ENCODE measurements at places on chromosomes 4 and X.
A peak's percentile ranks its signal among the peaks of the same experiment; 100 is the strongest.

DNA sequence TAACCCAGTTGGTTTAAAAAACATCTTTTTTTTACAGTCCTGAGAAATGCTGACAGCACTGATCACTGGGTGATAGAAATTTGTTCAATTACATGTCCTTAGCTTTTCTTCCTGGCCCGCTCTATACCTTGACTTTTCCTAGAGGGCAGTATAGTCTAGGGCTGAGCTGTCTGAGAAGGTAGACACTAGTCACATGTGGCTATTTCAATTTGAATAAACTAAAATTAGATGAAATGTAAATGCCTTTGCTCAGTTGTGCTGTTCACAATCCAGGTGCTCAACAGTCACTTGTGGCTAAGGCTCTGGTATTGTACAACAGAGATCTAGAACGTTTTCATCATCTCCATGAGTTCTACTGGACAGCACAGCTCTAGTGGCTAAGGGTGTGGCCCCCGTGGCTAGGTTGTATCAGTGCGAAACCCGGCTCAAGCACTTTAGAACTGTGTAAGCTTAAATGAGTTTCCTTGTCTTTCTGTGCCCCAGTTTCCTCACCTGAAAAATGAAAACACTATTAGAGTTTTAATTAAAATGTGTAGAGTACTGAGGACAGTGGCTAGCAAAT is 111.6 kb upstream of the WDR17 start:
- DNase-seq = no peak

DNA sequence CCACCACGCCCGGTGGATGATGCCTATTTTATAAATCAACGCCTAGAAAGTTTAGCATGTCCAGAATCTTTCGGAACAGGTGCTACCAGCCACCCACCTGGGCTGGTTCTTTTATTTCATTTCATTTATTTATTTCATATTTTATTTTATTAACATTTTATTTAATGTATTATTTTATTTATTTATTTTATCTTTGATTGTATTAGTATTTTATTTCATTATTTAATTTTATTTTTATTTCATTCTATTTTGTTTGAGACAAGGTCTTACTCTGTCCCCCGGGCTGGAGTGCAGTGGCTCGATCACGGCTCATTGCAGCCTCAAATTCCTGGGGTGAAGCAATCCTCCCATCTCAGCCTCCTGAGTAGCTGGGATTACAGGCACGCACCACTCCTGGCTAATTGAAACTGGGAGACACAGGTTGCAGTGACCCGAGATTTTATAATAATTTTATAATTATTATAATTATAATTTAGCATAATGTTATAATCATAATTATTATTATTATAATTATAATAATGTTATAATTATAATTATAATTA is 187.2 kb downstream of the SHOX start:
- DNase-seq = no peak

DNA sequence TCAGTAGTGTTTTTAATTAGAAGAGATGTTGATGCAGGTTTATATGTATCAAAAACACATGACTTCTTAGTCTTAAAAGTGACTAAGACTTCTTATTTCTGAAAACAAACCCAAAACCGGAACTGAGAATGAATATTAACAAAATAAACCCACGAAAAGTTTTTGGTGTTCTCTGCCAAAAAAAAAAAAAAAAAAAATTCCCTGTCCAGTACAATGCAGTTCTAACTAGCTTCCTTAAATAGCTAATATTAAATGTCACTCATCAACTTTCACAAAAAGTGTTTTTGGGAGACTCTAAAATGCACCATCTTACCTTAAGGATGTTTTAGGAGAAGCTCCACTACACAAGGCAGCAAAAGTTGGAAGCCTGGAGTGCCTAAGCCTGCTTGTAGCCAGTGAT is 2.0 kb downstream of the ANKRD37 start:
- DNase-seq = no peak

GRCh38 chr4:142959173-142959572 is 113.1 kb upstream of the INPP4B start:
- no peak for DNase-seq

DNA sequence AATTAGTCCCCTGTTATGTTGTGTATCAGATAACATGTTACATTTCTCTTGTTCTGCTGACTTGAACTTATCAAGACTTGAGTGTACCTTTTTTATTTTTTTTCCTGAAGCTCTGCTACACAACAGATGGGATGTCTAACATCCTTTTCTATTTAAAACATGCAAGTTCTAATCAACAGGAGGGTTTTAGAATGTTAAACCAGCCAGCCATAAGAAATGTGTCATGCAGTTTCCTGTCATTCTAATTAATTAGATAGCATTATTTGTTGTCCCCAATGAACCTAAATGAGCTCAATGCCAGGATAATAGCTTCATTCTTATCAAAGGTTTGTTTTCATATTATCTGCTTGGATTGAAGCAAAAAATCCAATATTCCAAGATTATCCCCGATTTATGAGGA is 958.2 kb downstream of the PCDH7 start:
- no peak for DNase-seq

DNA sequence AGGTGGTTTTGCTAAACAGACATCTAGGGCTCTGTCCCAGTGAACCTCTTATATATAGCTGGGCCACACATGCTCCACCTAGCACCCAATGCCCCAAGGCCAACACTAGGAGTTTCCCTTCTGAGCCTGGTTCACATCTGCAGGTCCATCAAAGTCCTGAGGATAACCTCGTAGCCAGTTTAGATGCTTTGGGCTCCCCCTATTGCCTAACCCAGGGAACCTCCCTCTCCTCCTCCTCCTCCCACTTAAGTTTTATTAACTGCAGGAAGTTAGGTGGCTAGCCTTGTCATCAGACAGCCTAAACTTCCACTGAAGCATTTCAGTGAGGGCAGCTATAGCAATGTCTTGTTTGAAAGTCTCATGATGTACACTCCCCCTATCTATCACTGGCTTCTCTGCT is 88.0 kb downstream of the GUCY2F start:
- DNase-seq = no peak

DNA sequence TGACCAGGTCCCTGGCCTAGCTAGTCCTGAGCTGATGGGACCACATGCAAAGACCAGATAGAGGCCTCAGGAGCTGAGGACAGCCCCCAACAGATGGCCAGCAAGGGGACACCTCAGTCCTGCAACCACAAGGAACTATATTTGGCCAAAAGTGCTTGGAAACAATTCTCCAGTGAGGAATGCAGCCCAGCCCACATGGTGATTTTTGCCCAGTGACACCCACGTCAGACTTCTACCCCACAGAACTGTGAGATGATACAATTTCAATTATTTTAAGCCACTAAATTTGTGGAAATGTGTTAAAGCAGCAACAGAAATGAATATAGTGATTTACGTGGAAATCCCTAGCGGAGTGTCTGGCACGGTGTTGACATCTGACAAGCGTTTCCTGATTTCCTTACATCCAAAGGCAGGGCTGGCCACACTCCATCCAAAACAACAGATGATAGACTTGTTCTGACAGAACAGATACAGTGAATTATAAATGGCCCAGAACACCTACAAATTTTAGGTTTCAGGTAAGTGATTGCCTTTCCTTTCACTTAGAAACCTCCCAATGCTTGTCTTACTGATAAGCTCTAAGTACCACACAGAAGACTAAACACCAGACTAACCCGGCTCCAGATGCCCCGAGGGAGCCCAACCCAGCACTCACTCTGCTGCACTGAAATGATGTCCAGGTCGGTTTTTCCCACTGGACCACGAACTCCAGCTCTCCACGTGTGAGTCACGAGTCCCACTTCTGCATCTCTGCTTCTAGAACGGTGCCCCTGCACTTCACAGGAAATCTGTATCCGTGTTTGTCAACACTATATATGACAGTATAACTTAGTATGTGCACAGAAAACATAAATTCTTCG is 5.8 kb downstream of the AFAP1 start:
- no peak for DNase-seq

DNA sequence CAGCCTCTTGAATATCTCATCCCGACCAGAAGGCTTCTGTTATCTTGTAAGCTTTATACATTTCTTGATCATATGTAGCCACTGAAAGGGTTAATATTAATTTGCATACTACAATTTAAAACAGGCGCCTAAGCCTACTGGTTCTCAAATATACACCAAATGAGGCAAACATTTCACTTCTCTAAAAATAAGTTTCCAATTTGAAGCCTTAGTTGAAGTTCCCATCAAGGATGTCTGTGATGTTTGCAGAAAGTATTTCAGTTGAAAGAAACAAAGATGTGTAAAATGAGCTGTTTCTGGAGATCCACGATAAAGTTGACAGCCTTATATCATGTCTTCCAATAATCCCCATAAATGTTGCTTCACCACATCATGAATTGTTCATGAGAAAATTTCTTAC is 70.6 kb downstream of the KIT start:
- no peak for DNase-seq

GRCh38 chr4:53703267-53703655 is 112.0 kb upstream of the LNX1 start:
- peak; percentile 69 for DNase-seq

GRCh38 chr4:147707892-147708672 is 23.8 kb upstream of the ARHGAP10 start:
- DNase-seq = peak; percentile 7

DNA sequence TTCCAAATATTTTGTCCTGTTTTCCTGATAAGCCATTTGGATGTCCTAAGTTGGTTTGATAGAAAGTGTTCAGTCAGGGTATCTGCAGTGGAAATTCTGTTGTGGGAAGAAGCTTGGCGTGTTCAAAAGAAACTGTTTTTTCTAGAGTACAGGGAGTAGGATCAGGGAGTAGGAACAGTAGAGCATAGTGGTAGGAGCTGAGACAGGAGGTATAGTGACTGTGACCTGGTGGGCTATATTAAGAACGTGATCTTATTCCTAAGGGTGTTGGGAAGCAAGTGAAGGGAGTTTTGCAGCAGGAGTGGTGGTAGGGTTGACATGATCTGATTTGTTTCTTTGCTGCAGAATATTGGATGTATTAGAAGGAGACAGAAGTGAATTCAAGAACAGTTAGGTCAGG is 348.2 kb downstream of the BMPR1B start:
- no peak for DNase-seq

- peak; percentile 45 for DNase-seq
These were observed 39.9 kb downstream of the DCX start for GRCh38 chrX:111372086-111372485.

DNA sequence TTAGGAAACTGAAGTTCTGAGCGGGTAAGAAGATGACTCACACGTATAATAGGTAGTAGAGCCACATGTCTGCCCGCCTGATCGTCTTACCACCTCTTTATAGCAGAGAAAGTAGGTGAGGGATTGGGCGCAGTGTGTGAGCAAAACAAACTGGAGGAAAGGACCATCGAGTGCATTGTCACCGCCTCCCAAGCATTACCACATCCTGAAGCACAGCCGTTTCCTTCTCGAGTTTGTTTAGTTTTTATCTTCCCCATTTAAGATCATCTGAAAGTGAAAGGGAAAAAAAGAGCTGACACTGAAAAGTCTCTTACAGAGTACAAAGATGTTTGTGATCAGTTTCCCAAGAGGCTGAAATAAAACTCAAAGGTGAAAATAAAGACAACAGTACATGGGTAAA is 14.8 kb downstream of the PDK3 start:
- DNase-seq = no peak

GRCh38 chrX:12709047-12709446 is 82.2 kb upstream of the PRPS2 start:
- DNase-seq = no peak

DNA sequence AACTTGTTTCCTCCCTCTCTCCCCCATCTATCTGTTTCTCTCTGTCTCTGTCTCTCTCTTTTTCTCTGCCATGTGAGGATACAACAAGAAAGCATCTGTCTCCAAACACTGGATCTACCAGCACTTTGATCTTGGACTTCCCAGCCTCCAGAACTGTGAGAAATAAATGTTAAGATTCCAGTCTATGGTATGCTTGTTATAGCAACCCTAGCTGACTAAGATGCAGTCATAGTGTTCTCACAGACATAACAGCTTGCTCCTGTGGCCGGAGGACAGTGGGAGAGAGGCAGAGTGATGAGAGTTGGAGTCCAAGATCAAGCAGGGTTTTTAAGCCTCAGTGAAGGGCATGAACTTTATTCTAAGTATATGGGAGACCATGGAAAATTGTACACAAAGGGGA is 8.8 kb upstream of the NKX3-2 start:
- no peak for DNase-seq

Data from NCI-H146 (cell line).